ENCODE measurements at places on chromosomes 6 and 20.

GRCh38 chr6:132570221-132570777 is at the start of gene TAAR6:
TAAR6 (plus strand) TSS chr6:132570322; CDS start chr6:132570322, 0 bp downstream.
- DNase-seq = no peak

DNA sequence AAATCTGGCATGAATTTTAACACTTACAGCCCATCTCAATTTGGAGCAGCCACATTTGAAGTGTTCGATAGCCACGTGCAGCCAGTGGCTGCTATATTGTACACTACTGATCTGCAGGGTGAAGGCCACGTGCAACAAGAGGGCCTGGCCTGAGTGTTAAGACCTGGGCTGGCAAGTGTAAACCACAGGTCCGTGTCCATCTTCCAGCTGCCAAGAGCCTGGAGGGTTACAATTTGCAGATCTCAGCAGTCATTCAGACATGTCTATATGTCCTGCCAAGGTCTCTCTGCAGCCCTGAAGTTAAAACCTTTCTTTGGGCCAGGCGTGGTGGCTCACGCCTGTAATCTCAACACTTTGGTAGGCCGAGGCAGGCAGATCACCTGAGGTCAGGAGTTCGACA is 14.1 kb downstream of the SGK2 start:
- DNase-seq = no peak

GRCh38 chr6:30810813-30811339 is 66.5 kb upstream of the IER3 start:
- no peak for DNase-seq

GRCh38 chr6:130132286-130132701 is 90.5 kb downstream of the SAMD3 start:
- DNase-seq = no peak
